Fibroblast of the aortic adventitia (primary cell): ENCODE measurements at places on chromosomes 2 and 18. TPM values are rescaled to one million over a fixed set of nuclear protein-coding genes. Genes with fewer than 3 reads are reported as not detected.

The NR4A2 gene
- total RNA-seq: 0.41 and 0.81 TPM in 2 replicates

The DRC1 gene
- not detected in 2 replicates for total RNA-seq

The SCN3A gene
- 3.1 and 102 TPM in 2 replicates for total RNA-seq

The MALL gene
- 10.1 and 442 TPM in 2 replicates for total RNA-seq

The ABHD1 gene
- total RNA-seq: 0.09 TPM in 1 of 2 replicates, not detected in the other

The POTEJ gene
- total RNA-seq: not detected in 2 replicates
